ENCODE measurements at places on chromosomes 5 and 9.

DNA sequence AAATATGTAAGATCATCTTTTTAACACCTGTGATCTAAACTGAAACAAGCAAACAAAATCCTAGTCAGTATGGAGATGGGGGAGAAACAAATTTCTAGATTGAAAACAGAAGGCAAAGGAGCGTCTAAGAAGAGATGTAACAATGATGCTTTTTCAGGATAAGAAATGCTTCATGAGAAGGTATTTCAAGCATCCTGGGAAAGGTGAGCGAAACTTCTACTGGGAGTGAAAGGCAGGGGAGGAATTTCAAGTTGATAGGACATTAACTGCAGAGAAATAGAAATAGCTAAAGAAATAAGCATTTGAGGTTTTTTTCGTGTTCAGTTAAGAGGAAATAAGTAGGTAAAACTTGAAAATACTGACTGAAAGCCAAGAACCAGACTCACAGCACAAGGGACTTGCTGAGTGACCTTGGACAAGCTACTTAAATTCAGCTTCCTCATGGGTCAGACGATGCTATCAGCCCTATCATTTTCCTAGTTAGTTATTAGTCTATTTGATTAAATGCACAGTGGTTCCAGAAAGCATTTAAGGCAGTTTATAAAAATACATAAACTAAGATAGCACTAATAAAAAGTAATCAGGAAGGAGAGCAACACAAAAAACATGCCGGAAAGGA is 406.3 kb downstream of the PDE4D start:
- no peak for DNase-seq

GRCh38 chr5:179954434-179954833 is 46.7 kb upstream of the TBC1D9B start:
- no peak for DNase-seq

- DNase-seq = no peak
Measured at GRCh38 chr9:113781896-113782295, 94.2 kb upstream of the ZNF618 start.

- DNase-seq = no peak
Measured at GRCh38 chr5:78275998-78276543, 18.4 kb downstream of the AP3B1 start.

DNA sequence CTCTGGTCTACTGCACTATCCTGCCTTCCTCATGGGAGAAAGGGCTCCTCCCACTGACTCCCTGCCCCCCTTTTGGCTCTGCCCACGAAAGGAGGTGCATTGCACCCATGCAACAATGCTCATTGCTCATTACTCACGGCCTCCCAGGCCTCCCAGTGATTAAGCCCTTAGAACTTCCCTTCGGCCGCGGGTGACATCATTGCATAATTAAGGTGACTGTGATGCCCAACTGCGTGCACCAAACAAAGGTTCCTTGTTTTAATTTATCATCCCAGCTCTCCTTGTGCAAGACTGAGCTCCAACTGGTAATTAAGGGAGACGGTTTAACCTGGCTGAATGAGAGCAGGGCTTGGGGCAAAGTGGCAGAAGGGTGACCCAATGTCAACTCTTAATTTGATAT is 180.4 kb downstream of the GAS1 start:
- no peak for DNase-seq

DNA sequence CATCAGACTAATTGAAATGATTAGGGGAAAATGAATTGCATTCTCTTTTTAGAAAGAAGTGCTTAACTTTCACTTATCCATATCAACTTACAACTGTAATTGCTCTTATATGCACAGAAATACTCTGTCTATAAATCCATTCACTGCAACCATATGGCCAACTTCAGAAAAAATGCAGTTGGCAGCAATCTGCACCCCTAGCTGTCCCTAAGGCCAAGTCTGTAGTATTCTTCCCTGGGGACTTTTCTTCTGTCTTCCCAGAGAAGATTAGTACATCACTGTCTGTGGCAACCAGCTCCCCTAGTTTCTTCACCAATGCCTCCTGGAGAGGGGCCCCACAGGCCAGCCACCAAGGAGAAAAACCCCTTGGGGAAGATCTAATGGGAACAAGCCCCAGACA is 45.4 kb downstream of the ABCA1 start:
- no peak for DNase-seq

GRCh38 chr5:52708463-52708862 is 79.3 kb upstream of the ITGA1 start:
- no peak for DNase-seq

- no peak for DNase-seq
Measured at GRCh38 chr9:136018257-136019031, 57.3 kb upstream of the UBAC1 start.

GRCh38 chr5:3825531-3826451 is 230.2 kb downstream of the IRX1 start:
- DNase-seq = no peak

DNA sequence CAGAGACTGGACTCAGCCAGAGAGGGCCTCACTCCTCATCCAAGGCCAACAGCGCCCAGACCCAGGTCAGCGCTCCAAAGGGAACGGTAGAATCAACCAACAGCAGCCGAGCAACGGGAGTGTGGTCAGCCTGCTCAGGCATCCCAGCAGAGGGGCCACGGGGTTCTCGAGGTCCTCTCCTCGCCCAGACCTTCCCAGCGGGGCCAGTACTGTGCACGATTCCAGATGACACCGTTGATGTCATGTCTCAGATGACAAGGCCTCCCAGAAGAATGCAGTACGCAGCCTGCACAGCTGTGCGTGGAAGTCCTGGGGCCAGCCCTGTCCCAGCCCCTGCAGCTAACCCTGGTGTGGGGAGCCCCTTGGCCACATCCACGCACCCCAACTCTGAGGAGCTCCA is 141.0 kb upstream of the PPP1R26 start:
- no peak for DNase-seq

GRCh38 chr5:168159425-168159824 is 132.0 kb upstream of the WWC1 start:
- no peak for DNase-seq

GRCh38 chr9:31390403-31391025 is 993.9 kb upstream of the ACO1 start:
- DNase-seq = no peak

GRCh38 chr5:154059039-154059430 is 20.3 kb downstream of the MFAP3 start:
- no peak for DNase-seq

GRCh38 chr5:118646917-118647316 is 341.4 kb downstream of the DTWD2 start:
- no peak for DNase-seq

DNA sequence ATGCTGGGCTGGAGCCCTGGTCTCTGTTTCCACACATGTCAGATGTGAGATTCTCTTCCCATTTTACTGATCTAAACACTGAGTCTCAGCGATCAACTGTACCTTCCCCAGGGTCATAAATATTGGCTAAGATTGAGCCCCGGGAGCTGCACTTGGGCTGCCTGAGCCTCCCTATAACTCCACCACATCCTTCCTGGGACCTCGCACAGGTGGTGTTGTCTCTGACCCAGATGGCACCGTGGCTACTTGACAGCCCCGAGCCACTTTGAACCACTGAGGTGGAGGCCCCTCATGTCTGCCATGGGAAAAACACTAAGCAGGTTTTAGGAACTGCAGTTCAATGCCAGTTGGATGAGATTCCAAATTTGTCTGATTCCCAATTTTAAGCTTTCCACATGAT is 586.5 kb downstream of the IRX1 start:
- DNase-seq = no peak

DNA sequence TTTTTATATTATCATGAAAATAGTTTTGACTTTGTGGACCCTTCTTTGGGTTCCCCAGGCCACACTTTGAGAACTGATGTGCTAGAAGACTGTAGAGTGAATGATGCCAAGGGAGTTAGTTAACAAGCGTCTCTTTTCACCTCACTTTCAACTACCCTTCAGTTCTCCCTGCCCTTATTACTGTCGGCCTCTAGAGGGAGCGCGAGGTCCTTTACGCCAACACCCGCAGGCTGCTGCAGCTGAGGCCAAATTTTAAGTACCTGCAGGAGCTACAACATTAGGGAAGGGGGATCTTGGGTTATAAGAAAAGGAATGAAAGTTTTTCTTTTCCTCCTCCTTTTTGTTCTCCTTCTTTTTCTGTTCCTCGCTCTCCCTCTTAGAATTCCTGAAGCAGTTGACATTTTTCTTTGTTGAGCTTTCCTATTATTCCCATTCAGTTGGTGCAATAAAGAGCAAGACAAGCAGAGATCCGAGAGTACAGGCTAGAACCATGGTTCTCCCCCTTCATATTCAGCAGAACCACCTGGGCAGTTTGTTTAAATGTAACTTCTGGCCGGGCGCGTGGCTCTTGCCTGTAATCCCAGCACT is 84.0 kb downstream of the ZFAND5 start:
- DNase-seq = peak; percentile 50

- no peak for DNase-seq
Measured at GRCh38 chr5:32454821-32455220, 10.3 kb upstream of the ZFR start.

DNA sequence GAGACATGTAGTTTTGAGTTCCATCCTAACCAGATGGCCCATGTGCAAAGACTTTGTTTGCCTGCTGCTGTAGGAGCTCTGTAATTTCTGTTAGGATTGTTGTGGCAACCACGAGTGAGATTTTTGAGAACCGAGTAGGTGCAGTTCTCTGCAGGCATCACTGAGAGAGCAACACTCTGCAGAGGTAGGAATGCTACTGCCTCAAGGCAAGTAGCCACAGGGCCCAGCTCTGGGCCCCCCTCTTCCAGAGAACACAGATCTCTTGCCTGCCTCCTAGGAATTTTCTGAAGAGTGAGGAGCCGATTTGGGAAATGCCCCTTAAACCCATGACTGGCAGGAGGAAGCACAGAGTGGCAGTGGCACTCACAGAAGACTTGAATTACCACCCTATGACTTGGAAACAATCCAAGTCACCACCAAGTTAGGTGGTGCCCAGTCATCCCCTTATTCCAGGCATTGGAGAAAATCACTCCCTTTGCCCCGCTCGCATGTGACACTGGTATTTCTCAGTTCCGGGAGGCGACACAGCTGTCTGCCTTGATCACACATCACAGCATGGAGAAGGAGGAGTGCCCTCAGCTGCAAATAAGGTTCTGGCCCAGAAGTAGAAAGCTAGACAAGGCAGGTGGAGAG is 52.5 kb upstream of the SLC2A8 start:
- DNase-seq = no peak

- DNase-seq = no peak
Measured at GRCh38 chr9:86350006-86350760, 4.0 kb downstream of the TUT7 start.

All from activated CD4-positive, alpha-beta T cell treated with anti-CD3 and anti-CD28 coated beads for 24 hours (primary cell).